ENCODE measurements at places on chromosomes 2 and 18. TPM values are rescaled to one million over a fixed set of nuclear protein-coding genes. Genes with fewer than 3 reads are reported as not detected.

PJVK gene
- total RNA-seq: 8.0 TPM

BCL2 gene
- 21.9 TPM for total RNA-seq

PTPRN gene
- total RNA-seq: 17.5 TPM

C18orf54 gene
- 18.4 TPM for total RNA-seq

VWC2L gene
- 0.17 TPM for total RNA-seq

RAB6C gene
- 0.50 TPM for total RNA-seq

DCTN1 gene
- total RNA-seq: 120 TPM

EGR4 gene
- total RNA-seq: 1.2 TPM

AQP12A gene
- total RNA-seq: 0.97 TPM

TWIST2 gene
- total RNA-seq: 0.95 TPM

NETO1 gene
- 13.3 TPM for total RNA-seq

TGIF1 gene
- total RNA-seq: 111 TPM

HRH4 gene
- total RNA-seq: 0.24 TPM

MBP gene
- 14.5 TPM for total RNA-seq

DNAJC5G gene
- not detected for total RNA-seq

PNKD gene
- total RNA-seq: 58.4 TPM

CDC42EP3 gene
- 65.4 TPM for total RNA-seq

BMP10 gene
- not detected for total RNA-seq

PID1 gene
- 0.79 TPM for total RNA-seq

Measured in type B pancreatic cell (in vitro differentiated cells).